ENCODE measurements at places on chromosomes 7 and 10.
A peak's percentile ranks its signal among the peaks of the same experiment; 100 is the strongest.

DNA sequence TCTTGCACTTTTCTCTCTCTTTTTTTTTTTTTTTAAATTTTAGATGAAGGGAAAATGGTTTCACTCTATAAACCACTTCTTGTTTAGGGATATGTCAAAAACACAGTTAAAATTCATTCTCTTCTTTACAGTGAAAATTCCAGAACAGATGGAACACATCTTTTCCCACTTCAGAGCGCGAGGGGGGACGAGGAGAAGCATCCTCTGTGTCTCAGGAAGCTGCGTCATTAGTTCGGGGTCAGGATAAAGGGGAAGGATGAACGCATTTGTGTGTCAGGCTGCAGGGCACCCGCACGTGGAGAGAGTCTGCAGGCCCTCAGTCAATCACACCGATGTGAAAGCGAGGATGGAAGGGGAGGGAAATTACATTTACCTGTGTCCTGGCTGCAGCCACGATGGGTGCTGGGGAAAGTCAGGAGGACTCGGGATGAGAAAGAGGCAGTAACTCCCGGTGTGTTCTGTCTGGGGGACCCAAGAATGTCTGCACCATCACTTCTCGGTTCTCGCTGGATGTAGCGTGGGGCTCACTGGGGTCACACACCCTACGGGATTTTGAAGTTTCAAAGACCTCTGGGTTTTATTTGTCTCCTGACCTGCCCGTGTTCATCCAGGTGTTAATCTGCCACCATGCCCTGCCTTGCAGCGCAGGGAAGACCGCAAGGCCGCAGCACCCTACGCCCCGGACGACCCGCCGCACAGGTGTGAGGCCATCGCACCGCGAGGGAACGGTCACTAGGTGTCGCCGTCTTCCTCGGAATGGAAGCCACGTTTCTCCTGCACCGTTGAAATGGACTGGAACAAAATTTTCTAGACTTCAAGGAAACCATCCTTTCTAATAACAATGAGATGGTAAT, 66.7 kb upstream of the PITRM1 start:
- peak; percentile 59 for DNase-seq

DNA sequence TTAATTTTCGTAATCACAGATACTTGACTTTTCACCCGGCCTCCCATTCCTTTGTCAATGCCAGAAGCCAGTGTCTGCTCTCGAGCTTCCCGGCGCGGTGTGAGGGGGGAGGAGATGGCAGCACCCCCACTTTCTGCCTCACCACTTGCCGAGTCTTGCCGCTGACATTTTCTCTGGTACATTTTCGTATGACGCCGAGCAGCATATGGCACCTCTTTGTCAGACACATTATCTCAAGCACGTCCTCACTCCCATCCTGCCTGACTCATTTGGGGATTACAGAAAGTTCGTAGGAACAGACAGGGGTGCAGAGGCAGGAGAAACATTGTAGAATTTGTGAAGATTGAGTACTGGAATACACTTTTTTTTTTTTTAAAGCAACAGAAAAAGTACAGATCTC, 60.8 kb upstream of the SORCS3 start:
- DNase-seq: no peak

DNA sequence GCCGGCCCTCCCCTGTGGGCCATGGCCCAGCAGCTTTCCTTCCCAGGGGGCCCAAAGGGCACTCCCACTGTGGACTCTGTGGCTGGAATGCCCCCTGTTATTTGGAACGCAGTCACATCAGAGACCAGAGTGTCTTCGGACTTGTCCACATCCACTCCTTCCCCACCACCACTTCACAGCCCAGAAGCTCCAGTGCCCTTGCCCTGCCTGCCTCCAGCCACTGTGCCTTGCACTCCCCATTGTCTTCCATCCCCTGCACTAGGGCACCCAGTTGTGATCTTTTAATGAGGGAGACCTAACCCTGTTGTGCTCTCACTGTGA, 19.4 kb downstream of the INSIG1 start:
- no peak for DNase-seq

DNA sequence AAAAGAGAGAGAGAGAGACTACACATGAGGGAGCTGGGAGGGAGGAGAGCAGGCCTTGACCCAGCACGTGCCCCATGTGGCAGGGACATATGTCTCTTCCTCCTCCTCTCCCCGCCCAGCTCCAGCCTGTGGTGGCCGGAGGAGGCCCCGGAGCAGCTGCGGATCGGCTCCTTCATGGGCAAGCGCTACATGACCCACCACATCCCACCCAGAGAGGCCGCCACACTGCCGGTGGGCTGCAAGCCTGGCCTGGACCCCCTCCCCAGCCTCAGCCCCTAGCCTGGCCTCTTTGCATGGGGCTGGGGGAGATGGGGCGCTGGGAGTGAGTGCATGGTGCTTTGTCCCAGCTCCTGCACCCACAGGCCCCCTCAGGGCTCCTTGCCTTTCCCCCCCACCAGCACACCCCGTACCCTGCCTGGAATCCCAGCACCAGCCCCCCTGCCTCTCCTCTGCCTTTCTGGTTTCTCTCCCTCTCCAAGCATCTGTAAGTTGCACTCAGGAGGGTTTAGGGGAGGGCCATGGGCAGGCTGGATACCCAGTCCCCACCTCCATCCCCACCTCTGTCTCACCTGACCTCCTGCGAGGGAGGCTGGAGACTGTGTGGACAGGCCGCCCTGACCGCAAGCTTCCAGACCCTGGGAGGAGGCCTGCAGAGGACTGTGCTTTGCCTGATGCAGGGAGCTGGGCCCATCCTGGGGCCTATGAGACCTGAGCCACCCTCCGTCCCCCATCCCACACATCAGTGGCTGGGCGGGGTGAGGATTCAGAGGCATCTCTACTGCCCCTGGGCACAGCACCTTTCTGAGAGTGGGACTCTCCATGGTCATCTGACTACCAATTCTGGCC, 4.8 kb downstream of the UPK3B start:
- DNase-seq: no peak

GRCh38 chr7:101667399-101667798, 38.3 kb upstream of the MYL10 start:
- DNase-seq: no peak
